ENCODE measurements at places on chromosomes 5 and 9.

DNA sequence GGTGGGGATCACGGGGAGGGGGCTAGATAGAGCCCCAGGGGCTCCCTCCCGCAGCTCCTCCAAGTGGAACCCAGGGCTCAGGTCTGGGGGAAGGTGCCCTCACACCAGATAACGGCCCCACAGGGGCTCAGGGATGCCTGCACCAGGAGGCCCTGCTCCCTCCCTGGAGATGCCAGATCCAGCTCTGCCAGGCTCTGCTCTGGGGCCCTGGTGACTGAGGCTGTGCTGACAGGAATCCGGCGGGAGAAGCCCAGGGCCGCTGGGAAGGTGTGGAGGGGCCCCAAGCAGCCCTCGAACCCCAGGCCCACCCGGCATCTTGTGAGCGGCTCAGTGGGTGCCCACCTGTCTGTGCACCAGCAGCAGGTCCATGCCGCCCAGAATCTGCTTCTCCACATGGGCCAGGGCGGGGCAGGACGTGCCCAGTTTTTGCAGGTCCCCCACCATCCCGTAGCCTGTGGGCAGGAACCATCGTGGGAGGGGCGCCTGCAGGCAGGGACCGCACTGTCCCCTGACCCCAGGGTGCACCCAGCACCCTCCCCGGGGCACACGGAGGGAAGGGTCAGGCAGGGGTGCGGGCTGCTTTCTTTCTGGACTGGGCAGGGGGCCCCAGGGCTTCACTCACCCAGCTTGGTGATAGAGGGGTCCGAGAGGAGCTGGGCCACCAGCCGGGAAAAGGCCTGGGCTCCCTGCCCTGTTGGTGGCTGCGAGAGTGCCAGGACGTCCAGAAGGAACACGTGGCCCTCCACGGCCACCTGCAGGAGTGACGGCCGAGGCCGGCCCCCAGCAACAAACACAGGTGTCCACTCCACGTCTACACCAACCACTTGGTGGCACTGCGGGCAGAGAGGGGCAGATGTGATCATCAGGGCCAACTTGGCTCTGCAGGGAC, 48.9 kb upstream of the NRARP start:
- DNase-seq: no peak

GRCh38 chr5:135559354-135559753, 19.4 kb downstream of the CXCL14 start:
- no peak for DNase-seq

DNA sequence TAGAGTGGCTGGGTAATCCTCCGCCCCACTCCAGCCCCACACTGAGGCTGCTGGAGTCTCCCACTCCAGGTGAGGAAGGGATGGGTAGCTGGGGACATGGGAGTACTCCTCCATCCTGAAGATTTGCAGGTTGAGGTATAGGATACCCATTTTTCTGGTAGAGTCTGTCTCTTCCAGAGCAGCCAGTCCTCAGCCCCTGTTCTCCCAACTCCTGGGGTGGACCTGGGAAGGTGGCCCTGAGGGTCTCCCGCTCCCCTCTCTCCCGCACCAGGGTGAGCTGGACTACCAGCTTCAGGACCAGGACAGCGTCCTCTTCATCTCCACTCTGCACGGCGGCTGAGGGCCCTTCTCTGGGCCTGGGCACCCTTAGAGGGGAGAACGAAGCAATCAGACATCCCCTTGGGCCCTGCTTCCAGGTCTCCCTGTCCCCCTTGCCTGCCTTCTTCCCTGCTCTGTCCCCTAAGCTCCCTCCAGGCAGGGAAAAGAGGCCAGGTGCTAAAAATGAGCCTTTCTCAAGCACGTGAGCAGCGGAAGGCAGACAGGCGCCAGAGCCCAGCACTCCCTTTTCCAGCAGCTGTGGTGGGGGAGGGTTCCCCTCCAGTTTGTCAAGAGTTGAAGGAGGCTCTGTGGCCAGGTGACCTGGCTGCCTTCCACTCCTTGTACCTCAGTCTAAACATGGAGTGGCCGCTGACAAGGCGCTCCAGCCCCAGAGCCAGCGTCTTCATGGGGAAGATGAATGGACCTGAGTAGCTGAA, 18.4 kb downstream of the URM1 start:
- DNase-seq: peak; percentile 34

GRCh38 chr5:5291357-5291756, 131.1 kb upstream of the ICE1 start:
- no peak for DNase-seq

DNA sequence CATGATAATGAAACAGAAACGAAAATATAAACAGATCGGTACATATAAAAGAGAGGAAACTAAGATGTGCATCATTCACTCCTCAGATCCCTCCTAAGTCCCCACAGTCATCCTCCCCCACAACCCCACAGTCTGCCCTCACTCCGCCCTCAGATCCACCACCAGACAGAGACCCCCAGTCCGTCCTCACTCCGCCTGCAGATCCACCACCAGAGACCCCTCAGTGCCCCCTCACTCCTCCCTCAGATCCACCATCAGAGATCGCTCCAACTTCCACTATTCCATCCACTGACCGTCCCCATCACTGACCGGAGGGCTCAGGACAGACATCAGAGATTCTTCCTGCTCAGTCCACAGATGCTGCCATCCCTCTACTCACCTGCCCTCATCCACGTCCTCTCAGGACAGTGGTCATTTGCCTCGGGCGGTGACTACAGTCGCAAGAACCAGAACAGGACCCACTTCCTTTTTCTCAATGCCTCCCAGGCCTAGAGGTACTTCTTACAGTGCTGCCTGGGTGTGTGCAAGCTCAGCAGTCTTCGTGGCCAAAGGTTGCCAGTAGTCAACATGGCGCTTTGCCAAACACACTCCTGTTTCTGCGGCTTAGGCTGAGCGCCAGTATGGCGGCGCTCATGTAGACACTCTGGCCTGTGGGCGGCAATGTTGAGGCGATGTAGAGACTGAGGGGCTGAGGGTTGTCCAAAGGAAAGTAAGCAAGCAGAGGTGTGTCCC, 8.3 kb upstream of the SPATA31C1 start:
- peak; percentile 16 for DNase-seq

GRCh38 chr9:97759581-97760288, 62.6 kb upstream of the XPA start:
- DNase-seq: no peak

DNA sequence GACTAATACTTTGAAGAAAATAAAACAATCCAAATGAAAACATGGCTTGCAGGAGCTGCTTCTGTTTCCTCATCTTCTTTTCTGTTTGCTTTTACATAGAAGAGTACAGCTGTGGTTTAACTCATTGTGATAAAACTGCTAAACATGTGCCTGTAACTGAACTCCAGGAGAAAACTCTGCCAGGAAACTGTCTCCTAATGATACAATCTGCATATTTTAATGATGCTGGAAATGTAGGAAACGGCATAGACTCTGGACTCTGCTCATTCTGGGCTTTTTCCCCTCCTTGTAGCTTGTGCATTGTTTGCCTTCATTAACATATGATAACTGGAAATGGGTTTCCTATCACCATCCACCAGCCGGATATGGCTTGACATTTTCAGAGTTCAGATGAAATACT, 813.3 kb upstream of the WWC1 start:
- no peak for DNase-seq

DNA sequence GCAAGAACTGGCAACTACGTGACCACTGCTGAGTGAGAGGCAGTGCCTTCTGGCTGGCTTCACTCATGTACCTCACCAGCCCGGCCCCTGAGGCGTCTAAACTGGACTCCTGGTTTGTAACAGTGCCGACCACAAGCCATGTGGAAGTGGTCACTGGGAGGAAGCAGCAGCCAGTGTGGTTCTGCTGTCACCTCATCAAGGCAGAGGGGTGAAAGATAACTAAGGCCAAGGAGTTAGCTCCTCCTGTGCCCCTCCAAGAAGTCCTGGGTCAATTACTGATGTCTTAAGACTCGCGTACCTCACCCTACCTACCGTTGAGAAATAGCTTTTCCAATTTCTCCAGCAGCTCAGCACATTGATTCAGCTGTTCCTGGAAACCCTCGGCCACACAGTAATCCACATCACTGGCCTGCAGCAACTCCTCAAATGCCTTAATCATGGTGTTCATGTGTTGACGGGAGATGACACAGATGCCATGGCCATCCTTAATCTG, 142.9 kb downstream of the CDK5RAP2 start:
- no peak for DNase-seq

GRCh38 chr5:116740771-116741170, 166.1 kb upstream of the SEMA6A start:
- no peak for DNase-seq

DNA sequence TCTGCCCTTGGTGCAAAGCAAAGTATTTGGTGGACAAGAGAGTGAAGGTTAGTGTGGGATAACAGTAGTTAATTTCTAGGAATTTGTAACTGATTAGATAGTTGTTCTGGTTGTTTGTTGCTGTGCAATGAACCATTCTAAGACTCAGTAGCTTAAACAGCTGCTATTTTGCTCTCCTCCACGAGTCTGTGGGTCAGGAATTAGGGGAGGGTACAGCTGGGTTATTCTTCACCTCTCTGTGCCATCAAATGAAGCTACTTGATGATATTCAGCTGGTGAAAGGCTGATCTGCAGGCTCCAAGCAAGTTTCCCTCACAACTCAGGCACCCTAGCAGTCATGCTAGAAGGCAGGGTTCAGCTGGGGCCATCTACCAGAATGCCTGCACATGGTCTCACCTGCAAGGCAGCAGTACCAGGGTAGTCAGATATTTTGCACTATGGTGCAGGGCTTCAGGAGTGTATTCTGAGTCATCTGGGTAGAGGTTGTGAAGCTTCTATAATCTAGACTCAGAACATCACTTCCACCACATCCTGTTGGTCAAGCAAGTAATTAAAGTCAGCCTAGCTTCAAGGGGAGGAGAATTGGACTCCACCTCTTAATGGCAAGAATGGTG, 159.5 kb upstream of the SLC28A3 start:
- DNase-seq: no peak

GRCh38 chr5:103066326-103066725, 53.6 kb downstream of the GIN1 start:
- no peak for DNase-seq

DNA sequence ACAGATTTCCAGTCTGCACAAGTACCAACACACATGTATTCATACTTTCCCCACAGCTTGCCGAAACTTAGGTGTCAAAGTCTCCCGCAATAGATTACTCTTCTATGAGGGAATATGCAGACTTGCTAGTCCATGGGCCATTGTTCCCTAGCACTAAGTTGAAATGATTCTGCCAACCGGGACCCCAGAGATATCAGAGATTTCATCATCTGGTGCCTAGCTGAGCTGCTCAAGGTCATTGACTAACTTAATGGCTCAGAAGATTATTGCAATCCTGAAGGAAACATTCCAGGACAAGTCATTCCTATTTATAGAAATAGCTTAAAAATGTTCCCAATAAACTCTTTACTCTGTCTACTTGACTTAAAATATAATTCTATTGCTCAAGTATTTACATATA, 202.6 kb downstream of the PIK3R1 start:
- no peak for DNase-seq
